Aortic smooth muscle cell (primary cell): ENCODE measurements at places on chromosomes 4 and X. TPM values are rescaled to one million over a fixed set of nuclear protein-coding genes. Genes with fewer than 3 reads are reported as not detected.

Gene F11
- not detected in 2 replicates for total RNA-seq

Gene CLTRN
- under 0.01 and 0.06 TPM in 2 replicates for total RNA-seq

Gene XAGE1A
- not detected in 2 replicates for total RNA-seq

Gene CXorf49
- not detected in 2 replicates for total RNA-seq

Gene CTAG1B
- total RNA-seq, result not detected in 2 replicates
